ENCODE measurements at places on chromosomes 11 and 22.
A peak's percentile ranks its signal among the peaks of the same experiment; 100 is the strongest.

DNA sequence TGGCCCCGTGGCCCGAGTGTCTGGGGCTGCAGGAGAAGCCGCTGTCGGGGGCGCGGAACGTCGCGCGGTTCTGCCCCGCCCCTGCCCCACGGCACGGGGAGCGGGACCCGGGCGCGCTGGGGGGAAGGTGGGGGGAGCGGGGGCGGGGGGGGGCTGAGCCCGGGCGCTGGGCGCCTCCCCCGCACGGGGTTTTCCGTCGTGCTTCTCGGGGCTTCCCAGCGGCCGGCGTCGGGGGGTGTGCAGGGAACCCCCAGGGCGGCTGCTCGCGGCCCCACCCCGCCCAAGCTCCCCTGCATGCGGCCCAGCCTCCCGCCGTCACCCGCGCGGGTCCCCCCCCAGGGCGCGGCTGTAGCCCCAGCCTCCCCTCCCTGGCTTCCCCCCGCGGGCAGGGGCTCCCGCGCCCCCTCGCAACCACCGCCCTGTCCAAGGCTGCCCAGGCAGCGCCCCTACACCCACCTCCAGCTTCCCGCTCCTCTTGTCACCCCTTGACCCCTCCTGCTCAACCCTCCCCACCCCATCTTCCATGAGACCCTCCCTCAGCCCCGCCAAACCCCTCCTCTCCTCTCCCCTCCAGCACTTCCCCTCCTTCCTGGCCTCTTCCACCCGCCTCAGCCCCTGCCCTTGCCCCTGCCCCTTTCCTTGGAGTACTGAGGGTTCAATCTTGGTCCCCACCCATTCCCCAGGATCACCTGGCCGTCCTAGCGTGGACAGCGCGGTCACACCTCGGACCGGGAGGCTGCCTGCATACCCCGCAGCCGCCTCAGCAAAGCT, 1.7 kb downstream of the IL17REL start:
- DNase-seq, result peak; percentile 83

GRCh38 chr11:47791774-47792430, 24.8 kb upstream of the FNBP4 start:
- DNase-seq, result no peak

- DNase-seq, result no peak
Observed at GRCh38 chr11:134372536-134372935, 39.5 kb downstream of the B3GAT1 start.

DNA sequence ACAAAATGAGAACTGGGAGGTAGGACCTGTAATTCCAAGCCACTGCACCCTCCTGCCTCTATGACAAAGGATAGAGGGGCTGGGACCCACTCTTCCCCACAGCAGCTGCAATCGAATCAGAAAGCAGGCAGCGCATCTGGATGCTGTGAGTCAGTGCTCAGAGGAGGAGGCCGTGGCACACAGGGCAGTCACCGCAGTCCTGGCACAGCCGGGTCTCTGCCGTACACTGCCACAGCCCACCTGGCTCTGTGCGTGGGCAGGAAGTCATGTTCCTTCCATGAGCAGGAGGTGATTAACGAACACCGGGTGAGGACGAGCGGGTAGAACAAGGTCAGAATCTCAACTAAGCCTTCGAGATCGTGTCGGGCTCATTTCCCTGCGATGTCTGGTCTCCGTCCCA, 30.2 kb upstream of the PPFIA1 start:
- no peak for DNase-seq
